ENCODE measurements at places on chromosomes 4 and X. TPM values are rescaled to one million over a fixed set of nuclear protein-coding genes. Genes with fewer than 3 reads are reported as not detected.

- DNase-seq, result no peak
- H3K36me3 ChIP-seq, result peaks cover 2% of the 10 kb centered on the region
- no peaks in the 10 kb centered on the region for H3K4me1 ChIP-seq
- H3K27me3 ChIP-seq, result no peaks in the 10 kb centered on the region
- H3K4me3 ChIP-seq, result no peak overlapping the region
Observed at GRCh38 chr4:82774711-82775171, 23.9 kb downstream of the SCD5 start.

- H3K4me3 ChIP-seq, result no peak overlapping the region
- DNase-seq, result no peak
- H3K36me3 ChIP-seq, result no peaks in the 10 kb centered on the region
Observed at GRCh38 chrX:99271641-99272040, 1138.4 kb downstream of the PCDH19 start.

DNA sequence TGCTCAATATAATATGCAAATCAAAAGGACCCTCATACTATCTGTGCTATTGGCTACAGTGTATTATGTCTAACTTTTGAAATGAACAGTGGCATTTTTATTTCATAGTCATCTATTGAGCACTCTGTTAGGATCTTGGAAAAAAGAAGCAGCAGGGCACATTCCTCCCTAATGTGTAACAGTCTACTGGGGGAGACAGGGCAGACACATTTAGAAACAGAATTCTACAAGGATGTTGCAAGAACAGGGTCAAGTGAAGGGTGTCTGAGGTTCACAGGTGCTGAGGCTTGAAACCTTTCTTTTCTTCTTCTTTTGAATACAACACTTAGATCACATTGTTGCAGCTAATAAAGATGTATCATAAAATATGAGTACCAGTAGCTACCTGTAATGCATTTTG lies 129.7 kb upstream of the SLC4A4 start:
- H3K4me3 ChIP-seq, result no peak overlapping the region
- no peaks in the 10 kb centered on the region for H3K36me3 ChIP-seq
- no peaks in the 10 kb centered on the region for H3K4me1 ChIP-seq
- H3K27ac ChIP-seq, result no peak overlapping the region
- no peak for DNase-seq

EGF gene
- total RNA-seq, result not detected

ANXA3 gene
- total RNA-seq, result 78.4 TPM
